Brain microvascular endothelial cell (primary cell): ENCODE measurements at places on chromosomes 1 and 21.
A peak's percentile ranks its signal among the peaks of the same experiment; 100 is the strongest.

DNA sequence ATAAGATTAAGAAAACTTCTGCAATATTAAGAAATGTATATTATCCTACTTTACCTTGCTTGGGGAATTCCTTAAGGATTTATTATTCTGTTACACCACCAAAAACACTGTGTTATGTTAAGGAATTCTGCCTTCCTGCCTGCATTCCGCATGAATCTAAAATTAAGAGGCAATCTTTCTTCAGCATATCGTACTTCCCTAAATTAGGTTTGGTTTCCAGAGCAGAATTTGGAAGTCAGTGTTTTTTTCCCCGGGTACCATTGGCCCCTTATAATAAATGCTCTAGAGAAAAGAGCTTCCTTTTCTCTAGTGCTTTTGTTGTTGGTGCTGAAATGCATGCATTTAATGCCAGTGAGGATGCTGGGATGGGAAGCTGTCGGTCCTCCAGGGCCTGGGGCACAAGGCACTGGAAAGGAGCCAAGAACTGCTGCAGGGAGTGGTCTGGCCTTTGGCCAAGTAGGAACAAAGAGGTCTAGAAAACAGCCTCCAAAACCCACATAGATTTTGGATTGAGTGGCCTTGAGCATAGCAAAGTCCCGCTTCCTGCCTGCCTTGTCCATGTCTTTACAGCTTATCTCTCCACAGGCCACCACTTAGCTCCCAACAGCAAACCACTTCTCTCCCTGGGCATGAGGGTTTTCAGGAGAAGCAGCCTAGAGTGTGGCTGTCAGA is 69.9 kb downstream of the RRAGC start:
- no peak for DNase-seq

- DNase-seq = no peak
Measured at GRCh38 chr1:162840250-162840839, 20.6 kb downstream of the CCDC190 start.

DNA sequence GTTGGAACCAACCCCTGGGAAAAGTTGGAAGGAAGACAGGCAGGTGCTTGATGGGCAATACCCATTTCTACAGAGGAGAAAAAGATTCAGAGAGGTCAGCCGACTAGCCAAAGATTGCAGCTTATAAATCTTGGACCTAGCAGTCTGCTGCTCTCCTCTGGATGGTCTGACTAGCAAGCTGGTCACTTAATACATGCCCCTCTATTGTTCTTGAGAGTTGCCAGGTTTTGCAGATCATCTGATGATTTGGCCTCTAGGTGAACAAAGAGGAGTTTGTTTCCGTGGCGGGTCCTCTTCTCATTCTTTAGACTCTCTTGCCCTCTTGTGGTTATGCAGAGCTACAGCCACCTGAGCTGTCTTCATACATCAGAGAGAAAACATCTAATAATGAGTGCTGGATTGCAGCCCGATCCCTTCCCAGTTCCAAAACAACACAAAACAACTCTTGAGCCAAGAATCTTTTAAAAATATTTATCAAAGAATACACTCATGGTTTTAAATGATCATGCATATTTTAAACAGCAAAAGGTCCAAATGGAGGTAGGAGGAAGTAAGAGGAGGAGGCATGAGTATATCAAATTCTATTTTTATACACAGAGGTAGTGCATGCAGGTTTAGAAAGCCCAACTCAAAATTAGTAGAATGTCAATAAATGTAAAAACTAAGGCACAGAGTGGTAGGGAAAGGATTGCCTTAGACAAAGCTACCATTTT is 115.7 kb downstream of the SLC30A10 start:
- DNase-seq = peak; percentile 69

DNA sequence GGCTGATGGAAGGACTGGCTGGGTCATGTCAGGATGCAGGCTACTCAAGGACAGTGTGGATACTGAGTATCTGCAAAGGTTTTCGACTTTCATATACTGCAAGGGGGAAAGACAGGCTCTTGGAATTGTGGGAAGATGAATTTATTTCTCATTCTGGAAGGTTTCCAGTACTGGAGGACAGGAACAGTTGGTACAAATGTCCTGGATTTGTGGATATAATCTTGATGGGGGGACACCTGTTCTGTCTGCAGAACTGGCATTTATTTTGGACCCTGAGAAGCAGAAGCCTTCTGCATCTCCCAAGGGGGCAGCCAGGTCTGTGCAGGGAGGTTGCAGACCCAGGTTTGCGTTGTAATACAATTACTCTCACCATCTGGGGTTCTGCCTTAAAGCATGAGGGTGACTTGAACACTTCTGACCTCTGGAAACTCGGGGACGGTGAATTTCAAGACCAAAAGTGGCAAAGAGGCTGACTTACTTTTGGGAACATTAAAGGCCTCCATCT is 65.8 kb downstream of the NOS1AP start:
- DNase-seq = no peak

- DNase-seq = no peak
Measured at GRCh38 chr1:230979952-230980351, 1.1 kb downstream of the ARV1 start.

DNA sequence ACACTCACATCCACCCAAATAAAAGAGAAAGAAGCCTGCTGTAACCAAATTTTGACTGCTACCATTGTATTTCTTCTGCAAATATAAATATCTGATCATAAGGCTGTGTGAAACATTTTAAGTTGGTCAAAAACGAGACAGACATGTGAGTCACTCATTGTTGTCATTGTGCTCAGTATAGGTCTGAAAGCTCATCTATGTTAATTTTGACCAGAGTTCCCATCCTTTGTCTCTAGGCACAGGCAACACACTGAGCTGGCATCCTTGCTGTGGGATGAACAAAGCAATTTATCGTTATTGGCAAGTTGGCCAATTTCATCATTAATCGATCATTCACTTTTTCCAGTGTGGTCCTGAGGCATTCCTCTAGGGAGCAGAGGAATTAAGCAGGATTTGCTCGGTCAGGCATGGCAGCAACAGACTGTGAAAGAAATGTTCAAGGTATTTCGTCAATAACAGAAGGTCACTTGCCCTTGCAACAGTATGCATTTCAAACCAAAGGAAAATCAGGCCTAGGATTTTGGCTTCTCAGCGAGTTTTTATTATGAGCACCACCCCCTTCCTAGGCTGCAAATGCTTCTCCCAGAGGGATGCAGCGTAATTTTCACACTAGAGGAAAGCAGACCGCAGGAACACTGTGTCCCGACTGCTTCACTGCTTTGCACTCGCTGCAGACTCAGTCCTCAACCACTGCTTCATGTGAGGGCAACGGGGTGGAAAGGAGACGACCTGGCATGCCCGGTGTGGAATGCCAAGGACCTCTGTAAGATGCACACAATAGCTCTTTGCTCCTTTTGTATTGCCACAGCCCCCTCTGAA is 87.9 kb upstream of the SMYD2 start:
- no peak for DNase-seq

- no peak for DNase-seq
Measured at GRCh38 chr1:920521-920920, 3.2 kb upstream of the SAMD11 start.

DNA sequence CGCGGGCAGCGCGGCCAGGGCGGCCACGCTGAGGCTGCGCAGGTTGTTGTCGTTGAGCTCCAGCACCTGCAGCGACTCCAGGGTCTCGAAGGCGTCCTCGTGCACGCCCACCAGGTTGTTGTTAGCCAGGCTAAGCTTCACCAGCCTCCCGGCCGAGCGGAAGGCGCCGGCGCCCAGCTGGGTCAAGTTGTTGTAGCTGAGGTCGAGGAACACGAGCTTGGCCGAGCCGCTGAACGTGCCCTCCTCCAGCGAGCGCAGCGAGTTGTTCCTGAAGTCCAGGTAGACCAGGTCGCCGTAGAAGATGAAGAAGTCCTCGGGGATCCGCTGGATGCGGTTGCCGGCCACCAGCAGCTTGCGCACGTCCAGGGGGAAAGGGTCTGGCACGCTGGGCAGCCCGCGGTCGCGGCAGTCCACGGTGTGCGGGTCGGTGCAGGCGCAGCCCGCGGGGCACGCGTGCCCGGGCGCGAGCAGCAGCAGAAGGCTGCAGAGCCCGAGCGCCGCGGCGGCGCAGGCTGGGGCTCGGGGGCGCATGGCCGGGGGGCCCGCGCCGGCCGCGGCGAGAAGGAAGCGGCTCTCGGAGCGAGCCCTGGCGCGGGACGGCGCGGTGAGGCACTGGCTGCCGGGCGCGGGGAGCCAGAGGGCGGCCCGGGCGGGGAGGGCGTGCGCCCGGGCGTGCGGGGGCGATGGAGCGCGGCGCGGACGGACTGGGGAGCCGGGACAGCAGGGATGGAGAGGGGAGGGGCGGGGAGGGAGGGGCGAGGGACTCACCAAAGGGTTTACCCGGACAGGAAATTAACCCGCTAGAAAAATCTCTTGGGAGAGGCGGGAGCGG is 524 bp downstream of the LRRC38 start:
- DNase-seq = no peak

- no peak for DNase-seq
Measured at GRCh38 chr1:48470481-48470855, 1.5 kb downstream of the SPATA6 start.

DNA sequence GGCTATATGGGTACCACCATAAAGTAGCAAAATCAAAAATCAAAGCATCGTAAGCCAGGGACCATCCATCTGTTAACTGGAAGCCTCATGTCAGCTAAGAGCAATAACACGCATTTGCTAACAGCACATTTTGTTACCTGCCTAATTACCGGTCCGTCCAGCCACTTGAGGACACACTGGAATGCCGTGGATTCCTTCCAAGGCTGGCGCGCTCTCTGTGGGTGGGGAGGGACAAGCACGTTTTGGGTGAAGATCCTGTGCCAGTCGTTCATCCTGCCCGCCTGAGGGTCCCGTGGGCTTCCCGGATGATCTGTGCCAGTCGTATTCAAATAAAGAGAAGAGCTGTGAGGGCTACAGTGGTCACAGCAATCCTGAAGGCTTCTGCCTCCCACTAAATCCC is 6.2 kb downstream of the NPHP4 start:
- DNase-seq = no peak

- no peak for DNase-seq
Measured at GRCh38 chr1:226671277-226671676, 67.8 kb downstream of the ITPKB start.

GRCh38 chr1:178495158-178495557 is 1.6 kb downstream of the CLEC20A start:
- DNase-seq = no peak

GRCh38 chr1:150765296-150765976 is at the start of gene CTSS:
Gene CTSS (minus strand): TSS chr1:150765778. CDS start chr1:150764763, 1,015 bp downstream.
- no peak for DNase-seq

DNA sequence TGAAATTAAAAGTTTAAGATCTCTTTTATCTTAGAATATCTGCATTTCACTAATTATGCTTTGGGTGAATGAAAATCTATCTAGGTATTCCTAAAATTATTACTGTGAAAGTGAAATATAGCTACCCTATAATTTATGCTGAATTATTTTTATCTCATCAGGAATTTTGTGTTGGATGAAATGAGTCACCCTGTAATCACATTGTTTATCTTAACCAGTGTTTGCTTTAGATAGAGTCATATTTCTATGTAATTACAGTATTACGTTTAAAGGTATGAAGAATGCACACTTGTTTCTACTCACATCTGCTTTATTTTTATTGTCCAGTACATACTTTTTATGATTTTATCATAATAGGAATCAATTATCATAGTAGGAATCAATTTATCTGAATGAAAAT is 249.2 kb downstream of the NCAM2 start:
- no peak for DNase-seq

DNA sequence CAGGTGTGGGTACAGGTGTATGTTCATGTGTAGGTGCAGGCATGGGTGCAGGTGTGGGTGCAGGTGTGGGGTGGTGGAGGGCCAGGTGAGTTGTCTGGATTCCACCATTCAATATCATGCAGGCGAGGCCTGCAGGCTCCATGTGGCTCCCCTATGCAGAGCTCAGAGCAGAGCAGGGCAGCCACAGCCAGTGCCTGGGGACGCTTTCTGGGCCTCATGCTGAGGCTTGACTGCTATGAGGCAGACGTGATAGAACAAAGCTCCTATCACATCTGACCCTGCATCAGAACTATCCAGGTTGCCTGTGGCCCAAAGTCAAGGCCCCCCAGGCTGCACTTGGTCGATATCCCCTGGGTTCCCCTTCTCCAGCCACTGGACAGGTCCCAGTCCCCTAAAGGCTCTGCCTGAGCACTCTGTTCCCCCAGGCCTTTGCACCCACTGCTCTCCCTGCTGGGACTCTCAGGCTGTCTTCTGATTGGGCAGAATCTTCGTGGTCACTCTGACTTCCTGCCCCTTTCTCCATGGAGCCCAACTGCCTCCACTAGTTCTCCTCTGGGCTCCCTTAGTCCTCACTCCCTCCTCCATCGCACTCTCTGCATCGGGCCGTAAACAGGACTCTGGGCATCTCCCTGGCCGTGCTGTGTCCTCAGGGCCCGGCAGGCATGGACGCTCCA is 78.6 kb upstream of the ACTL8 start:
- DNase-seq = no peak

- no peak for DNase-seq
Measured at GRCh38 chr1:77282187-77282865, 507 bp downstream of the AK5 start.

DNA sequence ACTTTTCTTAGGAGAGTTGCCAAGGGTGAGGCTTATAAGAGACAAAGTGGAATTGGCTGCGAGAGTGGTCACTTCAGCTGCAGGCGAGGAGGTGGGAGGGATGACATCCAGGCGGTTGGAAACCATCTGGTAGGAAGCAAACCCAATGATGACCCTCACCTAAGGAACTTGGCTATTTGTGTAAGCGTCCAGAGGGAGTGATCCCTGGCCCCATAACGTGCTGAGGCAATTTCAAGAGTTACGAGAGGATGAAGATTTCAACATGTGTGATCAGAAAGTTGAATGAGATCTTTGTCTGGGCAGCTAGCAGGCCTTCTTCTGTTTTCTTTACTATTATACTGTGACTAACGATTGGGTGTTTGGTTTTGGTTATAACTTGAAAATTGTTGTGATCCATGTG is 102.7 kb upstream of the VANGL1 start:
- no peak for DNase-seq

DNA sequence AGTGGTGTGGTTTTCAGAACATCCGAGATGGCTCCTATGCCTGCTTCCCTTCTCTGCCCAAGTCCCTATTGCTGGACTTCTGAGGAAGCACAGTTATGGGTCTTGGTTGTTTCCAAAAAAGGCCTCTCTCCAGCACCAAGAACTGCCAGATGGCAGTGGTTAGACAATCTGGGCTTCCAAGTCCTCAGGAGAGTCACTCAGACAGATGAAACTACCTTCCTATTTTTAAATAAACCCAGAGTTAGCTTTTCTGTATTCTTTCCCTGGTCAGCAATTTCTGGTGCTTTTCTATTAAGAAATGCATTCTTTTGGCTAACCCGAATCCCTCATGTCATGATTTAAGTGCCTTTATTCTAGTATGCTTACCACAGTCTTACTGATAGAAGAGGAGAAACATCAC is 245.9 kb downstream of the PRDM2 start:
- DNase-seq = no peak

DNA sequence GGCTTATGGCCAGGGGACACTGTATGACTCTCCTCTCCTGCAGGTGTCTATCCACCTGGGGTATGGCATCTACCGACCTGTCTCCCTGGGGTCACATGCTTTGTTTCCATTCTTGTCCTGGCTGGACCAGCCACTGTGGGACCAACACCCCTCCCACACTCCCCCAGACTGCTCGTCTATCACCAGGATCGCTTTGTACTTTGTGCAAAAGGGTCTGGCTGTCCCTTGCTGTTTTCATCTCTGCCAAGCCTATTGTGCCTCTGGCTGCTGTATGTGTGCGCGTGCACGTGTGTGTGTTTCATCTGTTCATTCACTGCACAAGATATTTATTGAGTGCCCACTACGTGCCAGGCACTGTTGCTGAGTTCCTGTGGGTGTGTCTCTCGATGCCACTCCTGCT is 25.5 kb downstream of the ETNK2 start:
- no peak for DNase-seq
